Aorta (tissue), 5 donors: ENCODE measurements at places on chromosomes 2 and 18. TPM values are rescaled to one million over a fixed set of nuclear protein-coding genes. Genes with fewer than 3 reads are reported as not detected.

DNA sequence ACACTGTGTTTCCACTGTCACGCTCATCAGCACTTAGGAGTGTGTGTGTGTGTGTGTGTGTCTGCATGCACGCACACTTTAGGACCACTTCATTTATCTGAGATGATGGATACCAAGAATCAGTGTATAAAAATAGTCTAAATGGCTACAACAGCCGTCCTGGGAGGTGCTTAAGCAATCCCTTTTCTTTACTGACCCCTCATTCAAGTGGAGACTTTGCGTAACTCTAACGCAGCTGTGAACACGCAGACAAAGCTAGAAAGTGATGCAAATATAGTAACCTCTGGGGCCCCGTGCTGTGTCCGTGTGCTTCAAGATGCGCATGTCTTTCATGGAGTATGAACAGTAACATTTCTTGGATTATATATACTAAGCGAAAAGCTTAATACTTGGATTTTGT lies 40.4 kb upstream of the RBM44 start:
- DNase-seq, result no peak

DNA sequence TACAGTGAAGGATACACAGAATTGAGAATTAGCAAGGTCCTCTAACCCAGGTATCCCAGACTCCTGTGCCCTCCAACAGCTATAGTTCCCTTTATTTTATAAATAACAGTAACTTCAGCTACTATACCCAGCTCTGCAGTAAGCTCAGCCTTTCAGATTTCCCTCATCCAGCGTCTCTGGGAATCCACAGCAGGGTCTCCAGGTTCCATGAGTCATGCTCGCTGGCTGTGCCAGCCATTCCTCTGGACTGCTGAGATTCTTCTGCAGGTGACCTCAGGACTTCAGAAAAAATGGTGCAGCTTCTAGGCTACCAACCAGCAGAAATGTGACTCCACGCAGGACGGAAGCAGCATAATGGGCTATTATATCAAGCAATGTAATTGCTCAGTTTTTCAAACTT lies 419.3 kb downstream of the ZNF516 start:
- DNase-seq, result no peak

DNA sequence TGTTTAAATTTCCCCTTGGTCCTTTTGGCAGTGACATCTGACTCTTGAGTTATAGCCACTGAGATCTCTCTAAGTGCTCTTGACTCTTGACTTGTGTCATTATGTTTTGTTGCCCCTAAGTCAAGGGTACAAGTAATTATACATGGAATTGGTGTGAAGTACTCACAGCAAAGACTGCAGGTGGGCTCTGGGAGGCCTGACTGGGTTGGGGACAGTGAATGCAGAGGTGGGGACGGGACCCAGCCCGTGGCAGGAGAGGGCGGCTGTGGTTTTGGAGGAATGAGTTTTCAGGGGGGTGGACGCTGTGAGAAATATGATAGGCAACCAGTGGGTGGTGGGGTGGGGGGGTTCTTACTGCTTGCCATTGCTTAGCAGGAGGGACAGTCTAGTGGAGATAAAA lies 97.8 kb downstream of the NCK2 start:
- no peak for DNase-seq

GRCh38 chr2:181889776-181890175 lies 1.8 kb upstream of the ITPRID2 start:
- no peak for DNase-seq

DNA sequence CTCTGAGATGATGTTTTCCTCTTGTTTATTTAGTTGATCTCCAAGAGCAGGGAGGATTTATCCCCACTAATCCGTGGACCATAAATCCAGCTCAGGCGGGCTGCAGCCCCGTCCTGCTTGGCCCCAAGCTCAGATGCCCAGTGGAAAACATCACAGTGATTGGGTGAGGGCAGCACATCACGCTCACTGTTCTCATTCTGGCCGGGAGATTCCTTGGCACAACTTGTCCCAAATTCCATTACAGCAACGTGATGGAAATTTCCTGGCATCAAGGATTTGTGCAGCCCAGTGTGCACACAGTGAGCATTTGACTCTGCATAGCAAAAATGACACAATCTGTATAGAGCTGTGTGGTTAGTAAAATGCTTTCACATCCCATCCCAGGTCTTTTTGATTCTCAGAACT lies 96.8 kb downstream of the VAPA start:
- DNase-seq, result peak; percentile 83

GRCh38 chr2:120599656-120600055 lies 136.0 kb upstream of the GLI2 start:
- peak; percentile 21 for DNase-seq

- DNase-seq, result no peak
These were observed 61.5 kb downstream of the EFR3B start for GRCh38 chr2:25103287-25103871.

TMEM182 gene
- total RNA-seq, result 1.6 TPM

POTEF gene
- not detected for total RNA-seq

RGPD4 gene
- total RNA-seq, result 0.33 TPM

FAM117B gene
- 4.3 TPM for total RNA-seq

C2orf78 gene
- total RNA-seq, result not detected

RAB11FIP5 gene
- total RNA-seq, result 48.7 TPM
